ENCODE measurements at places on chromosomes 4 and X. TPM values are rescaled to one million over a fixed set of nuclear protein-coding genes. Genes with fewer than 3 reads are reported as not detected.

DNA sequence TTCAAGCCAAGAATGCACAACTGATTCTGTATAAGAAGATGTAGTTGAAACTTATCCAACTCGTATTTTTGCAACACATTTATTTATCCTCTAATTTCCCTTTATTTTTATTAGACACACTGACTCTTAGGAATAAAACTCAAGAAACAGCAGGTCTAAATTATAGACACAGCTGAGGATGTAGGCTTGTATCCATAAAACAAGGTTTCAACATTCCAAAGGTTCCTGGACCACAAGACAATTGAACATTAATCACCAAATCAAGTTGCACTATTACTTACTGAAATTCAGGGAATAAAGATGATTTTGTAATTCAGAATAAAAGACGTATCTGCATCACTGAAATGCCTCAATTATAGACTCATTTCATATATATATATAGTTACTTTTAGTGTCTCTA, 683.5 kb upstream of the GRIA3 start:
- DNase-seq, result no peak

Gene TXLNG
- polyA plus RNA-seq, result 19.4 TPM

GRCh38 chrX:150507251-150507856, 61.1 kb upstream of the MTM1 start:
- DNase-seq, result no peak

DNA sequence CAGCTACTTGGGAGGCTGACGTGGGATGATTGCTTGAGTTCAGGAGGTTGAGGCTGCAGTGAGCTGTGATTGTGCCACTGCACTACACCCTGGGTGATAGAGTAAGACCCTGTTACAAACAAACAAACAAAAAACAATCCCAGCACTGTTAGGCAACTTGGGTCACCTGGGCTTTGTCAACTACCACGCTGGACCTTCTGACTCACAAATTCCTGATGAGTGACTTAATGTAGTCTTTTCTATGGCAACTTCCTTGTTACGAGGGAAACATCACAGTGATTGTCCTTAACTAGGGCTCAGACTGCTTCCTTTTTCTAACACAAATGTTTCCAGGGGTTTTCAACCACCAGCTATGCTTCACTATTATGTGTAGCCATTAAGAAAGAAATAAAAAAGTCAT, 128.8 kb upstream of the GPC4 start:
- DNase-seq, result no peak

DNA sequence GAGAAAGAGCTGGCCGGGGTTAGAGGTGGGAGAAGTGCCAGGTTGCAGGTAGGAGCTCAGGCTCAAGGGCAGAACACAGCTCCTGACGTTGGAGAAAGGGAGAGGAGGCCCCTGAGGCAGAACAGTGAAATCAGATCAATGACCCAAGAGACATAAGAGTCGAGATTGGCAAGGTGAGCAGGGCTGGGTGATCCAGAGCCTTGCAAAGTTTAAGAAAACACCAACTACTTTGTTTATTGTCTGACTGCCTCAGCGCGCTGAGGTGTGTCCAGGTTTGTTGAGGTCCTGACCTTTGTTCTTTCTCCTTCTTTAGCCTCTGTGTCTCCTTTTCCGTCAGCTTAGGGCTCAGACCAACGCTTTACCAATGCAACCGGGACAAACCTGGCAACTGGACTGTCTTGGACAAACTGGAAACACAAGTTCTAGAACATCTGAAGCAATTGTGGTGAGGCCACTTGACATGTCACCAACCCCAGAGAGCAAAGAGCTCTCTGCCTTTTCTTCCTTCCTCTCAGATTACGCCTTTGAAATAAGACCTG, 28.3 kb downstream of the CHRNA9 start:
- no peak for DNase-seq

DNA sequence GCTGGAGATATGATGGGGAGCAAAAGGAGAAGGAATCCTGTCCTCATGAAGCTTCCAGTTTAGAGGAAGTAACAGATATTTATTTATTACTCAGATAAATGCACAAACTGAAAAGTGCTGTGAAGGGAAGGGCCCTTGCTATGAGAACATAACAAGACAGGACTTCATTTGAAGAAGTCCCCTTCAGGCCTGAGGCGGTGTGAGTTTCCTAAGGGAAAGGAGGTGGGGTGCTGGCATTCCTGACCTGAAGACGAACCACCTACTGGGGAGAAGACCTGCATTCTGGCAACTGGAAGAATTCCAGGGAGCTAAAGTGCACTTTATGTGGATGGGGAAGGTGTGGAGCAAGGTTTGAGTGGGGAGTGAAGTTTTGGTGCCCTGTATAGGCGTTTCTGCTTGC, 15.9 kb upstream of the SPARCL1 start:
- no peak for DNase-seq

DNA sequence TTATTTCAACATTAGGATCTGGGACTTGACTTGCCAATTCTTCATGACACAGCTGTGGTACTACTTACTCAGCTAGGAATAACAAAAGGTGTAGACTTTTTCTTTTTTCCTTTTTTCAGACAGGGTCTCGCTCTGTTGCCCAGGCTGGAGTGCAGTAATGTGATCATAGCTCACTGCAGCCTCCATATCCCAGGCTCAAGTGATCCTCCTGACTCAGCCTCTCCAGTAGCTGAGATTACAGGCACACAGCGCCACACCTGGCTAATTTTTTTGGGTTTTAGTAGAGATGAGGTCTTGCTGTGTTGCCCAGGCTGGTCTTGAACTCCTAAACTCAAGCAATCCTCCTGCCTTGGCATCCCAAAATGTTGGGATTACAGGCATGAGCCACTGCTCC, 16.3 kb downstream of the NOA1 start:
- no peak for DNase-seq

Data from left kidney (tissue), 8 donors.